ENCODE measurements at places on chromosomes 3 and 15.

DNA sequence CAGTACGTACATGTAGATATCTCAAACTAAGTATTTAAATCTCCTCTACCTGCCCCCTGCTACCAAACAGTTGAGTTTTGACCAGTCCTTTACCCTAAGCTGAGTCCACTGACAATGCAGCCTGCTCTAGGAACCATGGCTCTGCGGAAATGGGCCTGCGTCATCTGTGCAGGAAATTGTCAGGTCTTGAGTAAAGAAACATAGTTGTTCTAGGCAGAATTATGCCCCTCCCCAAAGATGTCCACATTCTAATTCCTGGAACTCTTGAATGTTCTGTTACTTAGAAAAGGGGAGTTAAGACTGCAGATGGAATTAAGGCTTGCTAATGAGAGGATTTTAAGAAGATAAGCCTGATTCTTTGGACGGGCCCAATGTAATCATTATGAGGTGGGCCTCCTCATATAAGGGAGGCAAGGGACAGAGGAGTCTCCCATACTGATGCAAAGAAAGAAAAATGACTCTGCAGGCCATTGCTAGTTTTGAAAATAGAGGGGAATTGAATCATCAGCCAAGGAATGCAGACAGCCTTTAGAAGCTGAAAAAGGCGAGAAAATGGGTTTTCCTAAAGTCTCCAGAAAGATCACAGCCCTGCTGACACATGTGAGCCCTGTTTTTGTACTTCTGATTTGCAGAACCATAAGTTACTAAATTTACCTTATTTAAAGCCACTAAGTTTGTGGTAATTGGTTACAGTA is 5.5 kb upstream of the VGLL3 start:
- DNase-seq: no peak

GRCh38 chr15:32889214-32889613 is 171.4 kb downstream of the GREM1 start:
- DNase-seq: no peak

DNA sequence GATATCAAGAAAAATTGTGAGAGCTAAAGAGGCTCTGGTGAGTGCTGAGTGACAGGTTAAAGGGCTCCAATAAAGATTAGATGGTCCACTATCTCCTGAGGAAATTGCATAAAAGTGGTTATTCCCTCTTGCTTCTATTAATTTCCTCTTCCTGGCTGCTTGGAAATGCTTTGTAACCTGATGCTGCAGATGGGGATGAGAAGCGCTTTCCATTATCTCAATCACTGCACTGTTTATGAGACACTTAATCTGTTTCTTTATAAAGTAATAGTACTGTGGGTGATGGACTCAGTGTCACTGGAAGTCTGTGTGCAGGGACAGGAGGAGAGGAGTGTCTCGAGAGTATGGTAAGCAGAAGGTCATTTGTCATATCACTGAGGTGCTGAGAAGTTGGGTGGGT is 305.3 kb downstream of the EPHB1 start:
- no peak for DNase-seq

GRCh38 chr3:72338942-72339669 is 509.1 kb downstream of the SHQ1 start:
- peak; percentile 62 for DNase-seq

- no peak for DNase-seq
Observed at GRCh38 chr3:175411405-175411804, 552.3 kb downstream of the NAALADL2 start.

DNA sequence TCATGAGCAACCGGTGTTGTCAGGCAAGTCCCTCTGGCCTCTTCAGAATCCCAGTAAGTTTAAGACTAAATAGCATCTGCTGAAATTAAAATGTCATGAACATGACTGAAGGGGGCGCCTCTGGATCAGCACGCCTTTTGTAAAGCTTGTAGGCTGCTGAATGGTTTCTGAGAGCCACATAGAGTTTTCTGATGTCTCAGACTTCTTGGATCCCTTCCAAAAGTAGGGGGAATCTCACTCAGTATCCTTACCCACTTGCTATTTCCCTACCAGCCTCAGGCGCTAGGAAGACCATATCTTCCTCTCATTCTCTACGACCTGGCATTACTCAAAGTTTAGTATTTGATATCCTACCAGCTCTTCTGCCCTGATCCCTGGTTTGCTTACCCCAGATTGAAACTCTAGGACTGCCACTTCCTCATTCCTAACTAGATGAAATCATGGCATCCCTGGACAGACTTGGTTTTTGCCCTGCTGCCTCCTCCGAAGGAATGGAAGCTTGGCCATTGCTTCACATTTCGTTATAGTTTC is 62.7 kb upstream of the CD47 start:
- peak; percentile 15 for DNase-seq

- DNase-seq: no peak
Observed at GRCh38 chr15:62957130-62957529, 85.4 kb upstream of the TPM1 start.

GRCh38 chr15:68681836-68682235 is 103.0 kb downstream of the CORO2B start:
- DNase-seq: no peak

DNA sequence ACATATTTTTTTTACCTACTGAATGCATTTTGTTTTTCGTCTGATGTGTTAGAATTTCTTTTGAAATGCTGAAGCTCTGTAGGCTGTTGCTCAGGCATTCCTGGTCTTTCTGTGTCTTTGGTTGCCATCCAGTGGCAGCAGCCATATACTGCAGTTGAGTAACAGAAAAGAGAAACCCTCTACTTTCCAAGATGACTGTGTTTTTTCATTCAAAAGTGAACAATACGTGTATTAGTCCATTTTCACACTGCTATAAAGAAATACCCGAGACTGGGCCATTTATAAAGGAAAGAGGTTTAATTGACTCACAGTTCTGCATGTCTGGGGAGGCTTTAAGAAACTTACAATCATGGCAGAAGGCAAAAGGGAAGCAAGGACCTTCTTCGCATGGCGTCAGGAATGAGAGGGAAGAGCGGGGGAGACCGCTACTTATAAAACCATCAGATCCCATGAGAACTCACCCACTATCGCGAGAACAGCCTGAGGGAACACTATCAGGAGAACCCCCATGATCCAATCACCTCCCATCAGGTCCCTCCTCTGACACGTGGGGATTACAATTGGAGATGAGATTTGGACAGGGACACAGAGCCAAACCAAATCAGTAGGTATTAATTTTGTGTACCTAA is 4.7 kb upstream of the GOLGA8B start:
- DNase-seq: peak; percentile 40

DNA sequence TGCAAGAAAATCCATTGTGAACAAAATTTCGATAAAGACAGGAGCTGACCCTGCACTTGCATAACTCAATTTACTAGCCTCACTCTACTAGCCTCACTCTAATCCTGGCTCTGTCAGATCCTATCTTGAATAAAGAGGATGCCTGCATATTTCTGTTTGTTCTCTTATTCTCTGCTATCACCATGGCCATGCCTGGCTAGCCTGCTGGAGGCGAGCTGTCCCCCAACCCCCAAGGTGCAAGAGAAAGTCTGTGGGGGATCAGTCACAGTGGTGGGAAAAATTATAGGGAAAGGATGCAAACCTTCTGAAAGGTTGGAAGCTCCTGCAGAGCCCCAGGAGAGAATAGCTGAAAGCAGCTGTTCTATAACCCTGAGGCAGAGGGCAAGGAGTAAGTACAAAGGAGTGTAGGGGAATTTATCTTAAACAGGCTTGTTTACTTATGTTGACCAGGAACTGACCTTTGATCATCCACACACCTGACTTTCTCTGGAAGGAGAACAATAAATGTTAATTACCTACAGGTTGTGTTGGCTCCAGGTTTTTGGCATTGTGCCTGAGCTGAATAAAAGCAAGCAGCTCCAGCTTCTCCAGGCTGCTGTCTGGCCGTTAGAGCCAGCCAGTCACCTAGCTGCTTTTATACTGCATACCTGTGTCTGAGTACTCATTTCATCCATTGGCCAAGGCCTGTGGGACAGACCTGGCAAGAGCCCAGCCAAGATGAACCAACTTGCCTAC is 137.7 kb upstream of the RASGRP1 start:
- no peak for DNase-seq

GRCh38 chr15:38824719-38825118 is 260.1 kb upstream of the RASGRP1 start:
- DNase-seq: no peak

DNA sequence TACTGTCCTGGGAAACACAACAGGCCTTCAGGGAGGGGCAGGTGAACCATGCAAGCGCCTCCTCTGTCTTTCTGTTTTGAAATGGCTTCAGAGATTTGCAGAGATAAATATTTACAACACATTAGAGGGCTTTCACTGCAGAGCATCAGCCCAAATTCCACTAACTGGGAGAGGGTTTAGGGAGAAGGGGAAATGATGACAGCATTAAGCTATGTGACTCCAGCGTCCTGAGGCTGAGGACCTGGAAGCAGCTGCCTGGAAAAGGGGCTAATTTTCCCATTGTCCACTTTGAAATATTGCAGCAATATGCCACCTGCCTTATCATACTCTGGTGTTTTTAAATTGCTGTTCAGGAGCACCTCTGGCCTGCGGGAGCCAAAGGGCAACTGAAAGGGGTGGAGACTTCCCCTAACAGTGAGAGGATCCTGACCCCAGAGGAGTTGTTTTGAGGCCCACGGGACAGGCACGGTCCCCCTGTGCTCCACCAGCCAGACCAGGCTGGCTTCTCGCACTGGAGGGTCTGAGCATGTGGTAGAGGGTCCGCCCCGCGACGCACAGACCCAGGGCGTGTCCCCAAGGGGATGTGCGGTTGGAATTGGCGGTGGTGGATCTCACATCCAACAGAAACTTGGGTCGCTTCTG is 110.6 kb downstream of the XXYLT1 start:
- DNase-seq: no peak

- no peak for DNase-seq
Observed at GRCh38 chr3:143045639-143046038, 44.3 kb downstream of the U2SURP start.

- no peak for DNase-seq
Observed at GRCh38 chr3:177483182-177483967, 286.1 kb upstream of the TBL1XR1 start.

DNA sequence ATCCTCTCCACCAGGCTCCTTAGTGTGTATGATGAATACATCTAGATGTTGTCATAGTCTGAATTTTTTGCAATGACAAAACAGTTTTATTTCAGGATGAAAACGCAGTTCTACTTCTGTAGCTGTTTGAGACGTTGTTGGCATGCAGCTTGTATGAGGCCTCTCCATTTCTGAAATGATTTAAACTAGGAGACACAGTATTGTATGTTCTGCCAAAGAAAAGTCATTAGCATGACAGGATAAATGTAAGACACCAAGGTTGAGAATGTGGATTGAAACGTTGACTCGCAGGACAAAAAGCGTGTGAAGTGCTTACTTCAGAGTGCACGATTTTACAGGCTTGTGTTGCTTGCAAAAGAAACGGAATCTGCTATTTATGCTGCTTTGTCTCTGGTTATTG is 35.3 kb downstream of the ABHD17C start:
- no peak for DNase-seq

DNA sequence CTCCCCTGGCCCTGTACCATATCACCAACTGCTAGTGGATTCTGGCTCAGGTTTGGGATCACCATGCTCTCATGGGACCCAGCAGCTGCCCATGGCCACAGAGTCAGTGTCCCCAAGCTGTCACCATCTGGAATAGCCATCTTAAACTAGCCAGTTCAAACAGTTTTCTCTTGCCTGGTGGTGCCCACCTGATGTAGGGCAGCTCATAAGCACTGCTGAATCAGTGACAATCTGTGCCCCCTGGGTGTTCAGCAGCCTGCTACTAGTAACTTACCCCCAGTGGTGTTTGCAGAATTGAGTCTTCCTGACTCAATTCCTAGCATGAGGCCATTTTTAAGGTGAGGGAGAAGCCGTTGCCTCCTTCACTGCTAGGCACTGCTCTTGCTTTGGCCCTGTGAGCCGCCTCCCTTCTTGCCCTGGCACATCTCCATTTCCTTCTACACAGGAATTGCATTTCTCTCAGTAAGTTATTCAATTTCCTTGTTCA is 7.9 kb downstream of the RPSA start:
- DNase-seq: no peak

DNA sequence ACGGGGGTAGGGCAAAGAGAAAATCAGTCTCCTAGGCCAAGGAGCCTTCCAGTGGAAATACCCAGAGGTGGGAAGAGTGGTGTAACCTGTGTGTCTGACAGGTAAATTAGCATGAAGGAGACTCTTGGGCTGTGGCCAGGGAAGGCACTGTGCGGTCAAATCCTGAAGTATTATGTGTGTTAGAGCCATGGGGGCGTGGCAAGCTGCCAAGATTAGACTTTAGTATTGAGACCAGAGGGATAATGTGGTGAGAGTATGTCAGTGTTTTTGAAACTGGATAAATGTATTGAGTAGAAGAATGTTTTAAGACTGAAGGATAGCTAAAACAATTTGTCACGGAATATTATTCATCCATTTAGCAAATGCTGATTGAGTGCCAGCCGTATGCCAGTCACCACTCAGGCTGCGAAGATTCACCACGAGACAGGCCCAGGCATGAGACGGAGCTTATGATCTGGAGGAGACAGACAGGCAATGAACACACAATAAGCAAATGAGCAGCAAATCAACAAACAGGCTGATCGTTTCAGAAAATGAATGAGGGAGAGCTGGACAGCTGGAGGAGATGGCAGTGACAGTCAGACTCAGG is 445.9 kb downstream of the MCTP2 start:
- DNase-seq: no peak

GRCh38 chr3:101340591-101340990 is 20.2 kb upstream of the IMPG2 start:
- DNase-seq: no peak

DNA sequence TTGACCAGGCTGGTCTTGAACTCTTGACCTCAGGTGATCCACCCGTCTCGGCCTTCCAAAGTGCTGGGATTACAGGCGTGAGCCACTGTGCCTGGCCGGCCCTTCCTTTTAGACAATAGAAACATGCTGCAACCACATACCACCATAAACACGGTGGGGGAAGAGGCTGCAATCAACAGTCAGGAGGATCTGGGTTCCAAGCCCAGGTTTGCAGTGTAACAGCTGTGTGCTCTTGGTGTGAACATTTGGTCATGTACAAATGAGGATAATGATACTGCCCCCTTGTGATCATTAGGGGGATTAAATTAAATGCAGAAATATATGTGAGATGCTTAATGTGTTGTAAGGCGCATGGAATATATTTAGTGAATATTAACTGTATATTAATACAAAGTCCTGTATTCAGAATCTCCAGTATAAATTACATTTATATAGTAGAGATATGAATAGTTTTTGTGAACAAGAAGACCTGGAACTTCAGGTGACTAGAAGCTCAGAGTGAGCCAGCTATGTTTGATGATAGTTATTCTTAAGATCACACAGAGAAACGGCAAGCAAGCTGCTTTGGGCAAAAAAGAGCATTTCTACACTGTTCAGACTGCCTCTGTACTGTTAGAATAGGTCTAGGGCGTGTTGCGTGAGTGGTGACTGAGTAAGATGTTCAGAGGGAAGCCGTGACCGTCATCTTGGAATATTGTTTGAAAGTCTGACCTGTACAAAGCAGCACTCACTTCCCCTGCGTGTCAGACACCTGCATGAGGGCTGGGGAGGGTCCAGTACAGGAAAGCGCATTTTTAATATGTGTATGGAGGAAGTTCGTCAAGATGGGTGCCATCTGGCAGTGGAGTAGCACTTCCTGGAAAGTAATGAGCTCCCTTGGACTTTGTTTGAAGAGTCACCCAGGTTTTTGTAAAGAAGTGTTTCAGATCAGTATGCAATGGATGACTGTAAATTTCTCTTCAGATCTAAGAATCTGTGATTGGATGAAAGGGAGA is 125.8 kb downstream of the PGPEP1L start:
- DNase-seq: no peak
